ENCODE measurements at places on chromosomes 1 and 21. TPM values are rescaled to one million over a fixed set of nuclear protein-coding genes. Genes with fewer than 3 reads are reported as not detected.

GRCh38 chr1:8134546-8135235 lies 108.6 kb upstream of the ERRFI1 start:
- no peak for DNase-seq

GRCh38 chr21:39527067-39527595 lies 75.4 kb downstream of the SH3BGR start:
- no peak for DNase-seq

The NHLH1 gene
- total RNA-seq: 0.45 TPM

DNA sequence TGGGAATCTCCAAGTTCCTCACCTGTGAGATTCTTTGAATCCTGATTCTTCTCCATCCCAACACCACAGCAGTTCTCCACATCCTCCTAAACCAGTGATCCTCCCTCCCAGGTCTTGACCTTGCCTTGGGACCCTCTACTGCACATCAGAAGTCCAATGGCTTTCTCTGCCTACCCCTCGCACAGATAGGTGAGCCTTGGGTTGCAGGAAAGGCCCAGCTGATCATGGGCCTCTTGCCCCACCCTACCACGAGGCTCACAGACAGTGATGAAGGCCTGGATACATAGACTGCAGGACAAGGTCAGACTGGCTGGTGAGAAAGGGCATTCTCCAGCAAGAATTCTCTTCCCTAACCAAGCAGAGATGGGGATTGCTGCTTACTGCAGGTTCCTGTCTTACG lies 825 bp downstream of the FABP3 start:
- no peak for DNase-seq

The MYOG gene
- not detected for total RNA-seq

DNA sequence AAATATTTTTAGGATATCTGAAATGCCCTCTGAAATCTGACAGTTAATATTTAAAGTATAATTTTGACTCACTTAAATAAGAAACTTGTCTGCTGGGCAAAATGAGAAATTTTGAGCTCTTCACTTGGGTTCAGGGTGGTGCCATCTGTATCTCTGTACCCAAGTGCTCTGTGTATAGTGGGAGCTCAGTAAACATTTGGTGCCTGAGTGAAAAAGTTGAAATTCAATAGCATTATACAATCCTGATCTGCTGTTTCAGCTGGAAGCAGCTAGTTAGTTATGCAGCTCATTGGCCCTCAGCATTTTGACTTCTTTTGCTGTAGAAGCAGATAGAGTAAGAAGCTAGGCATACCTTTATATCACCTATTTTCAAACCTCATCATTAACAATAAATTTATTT lies 73.3 kb downstream of the RPE65 start:
- no peak for DNase-seq

The SEMA4A gene
- 68.2 TPM for total RNA-seq

GRCh38 chr1:199308349-199308846 lies 669.6 kb downstream of the PTPRC start:
- no peak for DNase-seq

GRCh38 chr1:198676253-198676652 lies 37.4 kb downstream of the PTPRC start:
- no peak for DNase-seq

DNA sequence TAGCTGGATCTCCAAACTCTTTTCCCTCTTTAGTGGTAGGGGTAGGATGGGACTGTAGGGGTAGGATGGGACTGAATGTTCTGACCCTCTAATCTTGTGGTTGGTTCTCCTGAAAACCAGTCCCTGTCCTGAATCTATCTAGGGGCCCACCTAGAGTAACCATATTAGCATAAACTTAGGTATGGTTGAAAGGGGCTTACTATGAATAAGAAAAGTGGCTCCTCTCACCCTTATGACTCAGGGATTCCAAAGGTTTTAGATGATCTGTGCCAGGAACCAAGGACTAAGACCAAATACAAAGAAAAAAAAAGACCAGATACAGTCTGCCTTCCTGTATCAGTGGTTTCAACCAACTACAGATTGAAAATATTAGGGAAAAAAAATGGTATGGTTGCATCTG lies 28.9 kb downstream of the RNF2 start:
- no peak for DNase-seq

GRCh38 chr1:110150330-110151174 lies at the start of gene SLC6A17:
TSS of gene SLC6A17 (plus strand) at chr1:110150494. CDS start at chr1:110166930, 16,436 bp downstream.
- DNase-seq: peak; percentile 63

DNA sequence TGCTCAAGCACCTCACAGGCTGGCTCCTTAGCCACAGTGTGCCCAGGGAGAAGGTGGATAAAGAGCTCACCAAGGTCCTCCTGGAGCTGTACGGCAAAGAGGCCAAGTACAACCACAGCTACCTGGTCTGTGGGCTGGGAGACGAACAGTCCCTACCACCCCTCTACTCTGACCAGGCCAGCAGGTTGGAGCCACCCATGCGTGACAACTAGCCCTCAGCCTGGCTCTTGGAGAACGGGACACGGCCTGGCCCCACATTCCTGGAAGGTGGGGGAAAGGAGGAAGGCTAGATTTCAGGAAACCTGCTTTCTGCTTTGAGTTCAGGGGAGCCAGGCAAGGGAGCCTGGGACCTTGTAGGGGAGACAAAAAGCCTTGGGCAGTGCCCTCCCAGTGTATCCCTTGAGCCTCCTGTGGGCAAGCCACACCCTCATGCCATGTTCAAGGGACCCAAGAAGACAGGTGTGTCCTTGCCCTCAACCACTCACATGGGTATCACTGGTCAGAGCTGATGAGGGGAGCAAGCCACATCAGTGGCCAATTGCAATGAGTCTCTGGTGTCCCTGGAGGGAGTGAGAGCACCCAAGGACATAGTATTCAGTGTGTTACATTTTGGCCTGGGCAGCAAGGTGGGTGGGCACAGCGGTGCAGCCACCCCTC lies 27.6 kb downstream of the LUZP1 start:
- no peak for DNase-seq

DNA sequence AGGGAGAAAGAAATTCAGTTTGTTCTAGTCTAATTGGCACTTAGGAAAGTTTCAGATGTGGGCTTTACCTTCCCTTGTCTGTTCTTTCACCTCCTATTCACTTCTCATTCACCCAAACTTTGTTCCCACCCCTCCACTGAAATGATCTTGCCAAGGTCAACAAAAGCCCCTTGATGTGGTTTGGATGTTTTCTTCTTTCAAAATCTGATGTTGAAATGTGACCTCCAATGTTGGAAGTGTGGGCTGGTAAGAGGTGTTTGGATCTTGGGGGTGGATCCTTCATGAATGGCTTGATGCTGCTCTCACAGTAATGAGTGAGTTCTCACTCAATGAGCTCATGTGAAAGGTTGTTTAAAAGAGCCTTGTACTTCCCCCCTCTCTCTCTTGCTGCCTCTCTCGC lies 379.3 kb downstream of the HHIPL2 start:
- no peak for DNase-seq

GRCh38 chr21:45285266-45285931 lies 2.3 kb downstream of the POFUT2 start:
- DNase-seq: peak; percentile 4

GRCh38 chr1:7207875-7208646 lies 422.8 kb downstream of the CAMTA1 start:
- peak; percentile 47 for DNase-seq

The ADAMTSL4 gene
- 1.1 TPM for total RNA-seq

GRCh38 chr1:206816390-206817287 lies 44.3 kb upstream of the IL10 start:
- DNase-seq: peak; percentile 43

The RAP1GAP gene
- 1.1 TPM for total RNA-seq

GRCh38 chr1:116257341-116257767 lies 115.7 kb upstream of the ATP1A1 start:
- DNase-seq: peak; percentile 51

GRCh38 chr1:40901886-40902852 lies 40.0 kb upstream of the CITED4 start:
- DNase-seq: no peak

The BATF3 gene
- total RNA-seq: 320 TPM

DNA sequence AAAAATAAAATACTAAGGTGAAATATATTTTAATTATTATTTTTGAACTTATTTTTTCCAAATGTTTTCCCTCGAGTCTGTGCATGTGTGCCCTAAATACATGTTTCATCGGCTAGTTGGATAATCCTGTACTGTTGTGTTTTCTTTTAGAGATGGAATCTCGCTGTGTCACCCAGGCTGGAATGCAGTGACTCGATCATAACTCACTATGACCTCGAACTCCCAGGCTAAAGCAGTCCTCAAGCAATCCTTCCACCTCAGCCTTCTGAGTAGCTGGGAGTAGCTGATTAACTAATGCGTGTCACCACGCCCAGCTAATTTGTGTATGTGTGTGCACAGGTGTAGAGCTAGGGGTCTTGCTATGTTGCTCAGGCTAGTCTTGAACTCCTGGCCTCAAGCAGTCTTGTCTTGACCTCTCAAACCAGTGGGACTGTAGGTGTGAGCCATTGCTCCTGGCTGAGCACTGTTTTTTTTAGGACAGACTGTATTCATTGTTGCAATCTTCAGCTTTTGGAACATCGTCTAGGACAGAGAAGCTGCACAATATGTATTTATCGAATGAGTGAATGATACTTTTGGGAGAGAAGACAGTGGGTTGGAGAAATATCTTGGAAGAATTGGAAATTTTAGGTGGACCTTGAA lies 4.8 kb upstream of the TMCO1 start:
- no peak for DNase-seq

DNA sequence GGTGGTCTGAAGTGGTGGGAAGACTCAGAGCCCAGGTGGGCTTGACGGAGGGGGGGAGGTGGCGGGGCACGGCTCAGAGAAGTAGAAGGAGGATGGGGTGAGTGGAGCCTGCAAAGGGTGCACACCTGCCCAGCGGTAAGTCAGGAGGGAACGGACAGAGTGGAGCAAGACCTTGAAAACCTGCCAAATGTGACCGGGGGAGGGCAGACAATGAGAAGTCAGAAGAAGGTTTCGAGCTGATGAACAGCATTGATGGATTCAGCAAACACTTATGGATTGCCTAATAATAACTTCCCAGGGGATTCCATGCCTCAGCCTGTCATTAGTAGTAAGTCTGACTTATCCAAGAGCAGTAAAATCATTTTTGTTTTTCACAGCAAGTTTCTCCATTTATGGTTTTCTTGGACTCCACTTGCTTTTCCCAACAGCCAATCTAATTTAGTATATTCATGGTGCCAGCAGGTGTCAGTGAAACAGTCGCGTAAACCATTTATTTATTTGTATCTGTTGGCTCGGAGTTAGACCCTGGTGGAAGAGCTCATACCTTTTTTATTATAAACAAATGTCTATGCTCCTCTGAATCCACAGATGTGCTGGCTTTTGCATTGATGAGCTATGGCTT lies 279.1 kb downstream of the PCP4 start:
- no peak for DNase-seq

- peak; percentile 75 for DNase-seq
Measured at GRCh38 chr1:112957133-112957812, 1.3 kb upstream of the SLC16A1 start.
